RWPE1 (cell line): ENCODE measurements at places on chromosomes 6 and 20.

- no peak for DNase-seq
Measured at GRCh38 chr6:112030206-112030960, 23.5 kb upstream of the CCN6 start.

DNA sequence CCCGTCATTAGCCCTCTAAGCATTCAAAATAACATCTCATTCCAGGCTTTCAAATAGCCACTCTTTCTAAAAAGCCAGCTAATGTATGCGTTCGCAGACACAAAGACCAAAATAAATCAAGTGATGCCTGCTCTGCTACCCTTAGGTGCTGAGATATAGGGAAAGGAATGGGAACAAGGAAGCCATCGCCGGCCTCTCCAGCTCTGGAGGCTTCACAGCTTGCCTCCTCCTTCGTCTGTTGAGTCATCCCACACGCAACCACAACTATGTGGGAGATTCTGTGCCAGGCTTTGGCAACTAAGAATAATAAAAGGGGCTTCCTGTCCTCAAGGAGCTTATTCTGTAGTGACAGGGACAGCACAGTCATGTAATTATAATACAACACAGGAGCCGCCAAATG is 27.3 kb upstream of the SLC22A23 start:
- DNase-seq: peak; percentile 20

GRCh38 chr6:73511796-73512195 is 9.0 kb downstream of the EEF1A1 start:
- no peak for DNase-seq

DNA sequence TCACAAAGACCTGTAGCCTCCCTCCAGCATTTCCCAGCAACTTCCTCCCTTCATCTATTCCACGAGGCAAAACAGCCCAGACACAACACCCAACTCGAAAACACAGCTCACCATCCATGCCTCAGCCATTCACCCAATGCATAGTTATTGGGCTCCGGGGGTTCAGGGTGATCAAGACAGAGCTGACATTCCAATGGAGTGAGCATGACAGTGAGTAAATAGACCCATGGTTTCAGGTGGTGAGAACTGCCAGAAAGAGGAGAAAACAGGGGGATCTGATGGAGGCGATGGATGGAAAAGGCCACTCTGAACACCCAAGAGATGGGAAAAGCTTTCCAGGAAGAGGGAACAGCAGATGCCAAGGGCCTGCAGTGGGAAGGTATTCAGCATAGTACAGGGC is 5.9 kb downstream of the CASS4 start:
- no peak for DNase-seq

- no peak for DNase-seq
Measured at GRCh38 chr6:128421788-128422187, 98.6 kb downstream of the PTPRK start.

DNA sequence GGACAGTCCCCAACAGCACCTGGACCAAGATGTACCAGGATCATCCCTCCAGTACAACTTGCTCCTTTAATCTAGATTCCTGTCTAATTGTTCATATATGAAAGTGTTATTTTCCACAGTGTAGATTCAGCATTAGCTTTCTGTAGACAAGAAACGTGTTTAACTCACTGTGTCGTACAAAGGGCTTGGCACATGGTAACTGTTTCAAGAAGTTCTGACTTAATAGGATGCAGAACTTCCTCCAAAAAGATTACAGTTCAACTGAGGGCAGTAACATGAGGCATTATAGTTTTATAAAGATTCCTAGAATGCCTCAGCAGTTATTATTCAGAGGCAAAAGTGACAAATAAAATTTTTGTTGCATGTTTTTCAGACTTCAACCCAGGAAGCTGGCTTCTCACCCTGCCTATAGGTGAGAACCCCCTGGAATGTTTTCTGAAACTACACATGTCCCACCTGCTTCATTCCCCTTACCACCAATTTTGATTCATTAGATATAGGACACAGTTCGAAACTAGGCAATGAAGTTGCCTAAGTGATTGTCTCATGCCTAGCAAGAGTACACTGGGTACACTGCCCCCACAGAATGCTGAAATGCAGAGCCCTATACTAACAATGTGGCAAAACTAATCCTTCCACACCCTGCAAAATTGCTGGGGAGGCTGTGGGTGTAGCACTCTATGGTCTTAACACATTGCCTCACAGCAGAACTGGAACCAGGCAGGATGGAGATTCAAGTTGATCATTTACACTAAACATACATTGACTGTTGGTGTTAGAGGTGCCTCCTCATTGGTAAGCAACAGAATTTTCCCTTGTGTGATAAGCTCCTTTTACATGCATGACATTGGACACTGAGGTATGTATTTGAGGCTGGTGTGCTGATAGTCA is 22.6 kb upstream of the SH3BGRL2 start:
- DNase-seq: no peak

GRCh38 chr6:126063512-126064146 is 77.3 kb downstream of the TRMT11 start:
- DNase-seq: no peak

- DNase-seq: no peak
Measured at GRCh38 chr6:5359417-5359816, 98.1 kb downstream of the FARS2 start.

DNA sequence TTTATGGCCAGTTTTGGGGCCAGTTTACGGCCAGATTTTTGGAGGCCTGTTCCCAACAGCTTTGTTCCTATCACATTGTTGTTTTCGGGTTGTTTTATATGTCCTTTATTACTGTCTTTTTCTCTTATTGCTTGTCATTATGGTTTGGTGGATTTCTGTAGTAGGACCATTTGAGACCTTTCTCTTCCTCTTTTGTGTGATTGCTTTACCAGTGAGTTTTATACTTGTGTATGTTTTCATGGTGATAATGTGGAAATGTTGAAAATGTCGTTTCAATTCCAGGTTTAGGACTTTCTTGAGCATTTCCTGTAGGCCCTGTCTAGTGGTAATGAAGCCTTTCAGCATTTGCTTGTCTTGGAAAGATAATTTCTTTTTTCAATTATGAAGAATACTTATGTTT is 17.8 kb downstream of the HLA-B start:
- DNase-seq: no peak

GRCh38 chr20:57804470-57805250 is 94.8 kb upstream of the PMEPA1 start:
- no peak for DNase-seq

DNA sequence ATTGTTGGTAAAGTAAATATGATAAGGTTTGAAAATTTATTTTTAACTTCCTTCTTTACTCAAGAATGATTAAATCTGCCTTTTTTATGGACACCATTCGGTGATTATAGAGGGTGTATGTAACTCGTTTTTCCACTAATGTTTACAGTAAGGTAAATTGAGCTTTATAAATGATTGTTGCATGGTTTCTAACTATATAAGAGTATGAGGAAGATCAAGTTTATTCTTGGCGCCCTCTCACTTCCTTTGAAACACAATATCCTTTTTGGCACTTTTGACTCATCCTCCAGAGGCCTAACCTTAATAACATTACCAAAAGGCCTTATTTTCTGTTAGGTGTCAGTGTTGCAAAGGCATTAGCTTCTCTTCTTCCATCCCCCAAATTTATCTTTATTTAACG is 41.8 kb upstream of the MTRF1L start:
- no peak for DNase-seq

DNA sequence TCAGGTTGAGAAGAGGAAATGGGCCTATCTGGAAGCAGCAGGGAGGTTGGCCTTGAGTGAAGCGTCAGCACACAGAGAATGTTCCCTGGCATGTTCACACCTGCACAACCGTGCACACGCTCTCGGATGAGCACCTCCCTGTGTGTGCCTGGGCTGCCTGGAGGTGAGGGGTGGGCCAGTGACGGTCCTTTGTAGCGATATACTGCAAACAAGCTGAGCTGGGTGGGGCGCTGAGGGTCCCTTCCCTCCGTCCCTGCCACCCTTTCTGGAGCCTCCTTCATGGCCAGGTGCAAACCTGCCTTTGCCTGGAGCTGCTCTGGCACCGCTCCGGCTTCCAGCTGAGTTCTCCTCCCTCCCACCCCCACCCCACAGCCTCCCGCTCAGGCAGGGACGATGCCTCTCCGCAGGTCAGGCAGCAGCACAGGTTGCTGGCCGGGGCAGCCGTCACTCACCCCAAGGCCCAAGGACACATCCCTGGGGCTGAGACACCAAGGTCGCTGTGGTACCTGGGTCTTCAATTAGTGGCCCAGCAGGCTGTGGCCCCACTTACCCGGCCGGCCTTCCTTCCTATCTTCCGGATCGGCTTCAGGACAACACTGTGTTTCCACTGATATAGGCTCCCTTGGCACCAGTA is 111.6 kb downstream of the ERMARD start:
- no peak for DNase-seq

GRCh38 chr6:133631421-133631820 is 257.5 kb upstream of the TCF21 start:
- DNase-seq: no peak

- no peak for DNase-seq
Measured at GRCh38 chr6:89660981-89661380, 22.4 kb upstream of the LYRM2 start.
